LoVo (cell line): ENCODE measurements at places on chromosomes 2 and 18.

DNA sequence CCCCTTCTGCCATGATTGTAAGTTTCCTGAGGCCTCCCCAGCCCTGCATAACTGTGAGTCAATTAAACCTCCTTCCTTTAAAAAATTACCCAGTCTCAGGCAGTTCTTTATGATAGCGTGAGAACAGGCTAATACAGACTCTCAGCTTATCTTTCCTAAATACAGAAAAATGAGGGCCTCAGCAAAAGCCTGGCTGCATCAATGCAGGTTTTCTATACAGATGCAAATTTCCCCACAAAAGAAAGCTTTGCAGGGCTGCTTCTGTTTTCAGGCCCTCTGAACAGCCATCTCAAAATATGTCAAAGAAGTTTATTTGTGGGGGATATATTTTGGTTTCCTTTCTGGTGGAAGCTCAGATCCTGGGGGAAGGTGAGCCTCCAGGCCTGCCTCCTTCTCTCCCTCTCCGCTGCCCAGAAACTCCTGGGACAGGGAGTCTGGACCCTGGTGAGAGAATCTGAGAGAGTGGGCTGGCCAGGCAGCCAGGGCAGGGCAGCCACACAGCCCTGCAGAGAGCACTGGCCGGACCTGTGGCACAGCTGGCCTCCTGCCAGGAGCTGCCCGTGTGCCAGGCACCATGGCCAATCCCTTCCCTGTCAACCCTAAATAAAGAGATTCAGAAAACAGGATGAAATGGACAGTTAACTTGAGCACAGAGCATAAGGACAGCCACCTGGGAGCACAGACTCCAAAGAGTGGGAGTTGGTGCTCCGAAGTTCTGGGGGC is 21.6 kb upstream of the AGXT start:
- DNase-seq, result no peak

DNA sequence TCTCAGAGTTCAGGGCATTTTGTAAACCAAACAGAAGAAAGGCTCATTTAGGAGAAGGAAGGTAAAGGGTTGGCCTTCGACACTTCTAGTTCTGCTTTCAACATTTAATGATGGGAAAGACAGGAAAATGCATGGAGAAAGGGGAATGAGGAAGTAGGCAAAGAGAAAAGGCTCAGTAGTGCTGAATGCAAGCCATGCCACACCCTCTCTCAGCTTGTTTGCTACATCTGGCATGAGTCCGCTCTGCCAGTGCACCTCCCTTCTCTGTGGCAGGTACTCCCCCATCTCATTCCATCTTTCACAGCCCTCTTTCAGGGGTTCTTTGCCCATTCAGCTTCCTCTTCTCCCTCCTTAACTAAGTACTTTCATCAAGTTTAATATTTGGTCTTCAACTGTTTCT is 120.9 kb upstream of the ITGB6 start:
- peak; percentile 67 for DNase-seq

DNA sequence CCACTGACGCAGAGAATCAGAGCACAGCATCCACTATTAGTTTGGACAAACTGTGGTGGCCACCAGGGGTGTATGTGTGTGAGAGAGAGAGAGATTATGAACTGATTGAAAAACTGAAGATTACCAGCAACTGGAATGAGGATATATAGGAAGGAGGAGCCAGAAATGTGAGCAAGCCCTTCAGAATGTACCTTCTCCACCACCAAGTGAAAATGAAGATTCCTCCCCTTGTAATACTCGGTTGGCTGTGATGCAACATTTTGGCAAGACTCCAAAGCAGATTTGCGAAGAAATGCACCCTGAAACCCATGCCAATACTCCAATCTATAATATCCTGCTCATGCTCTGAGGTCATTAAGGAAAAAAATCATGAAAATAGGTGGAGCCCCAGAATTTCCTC is 121.2 kb upstream of the SLC35G4 start:
- DNase-seq, result no peak

DNA sequence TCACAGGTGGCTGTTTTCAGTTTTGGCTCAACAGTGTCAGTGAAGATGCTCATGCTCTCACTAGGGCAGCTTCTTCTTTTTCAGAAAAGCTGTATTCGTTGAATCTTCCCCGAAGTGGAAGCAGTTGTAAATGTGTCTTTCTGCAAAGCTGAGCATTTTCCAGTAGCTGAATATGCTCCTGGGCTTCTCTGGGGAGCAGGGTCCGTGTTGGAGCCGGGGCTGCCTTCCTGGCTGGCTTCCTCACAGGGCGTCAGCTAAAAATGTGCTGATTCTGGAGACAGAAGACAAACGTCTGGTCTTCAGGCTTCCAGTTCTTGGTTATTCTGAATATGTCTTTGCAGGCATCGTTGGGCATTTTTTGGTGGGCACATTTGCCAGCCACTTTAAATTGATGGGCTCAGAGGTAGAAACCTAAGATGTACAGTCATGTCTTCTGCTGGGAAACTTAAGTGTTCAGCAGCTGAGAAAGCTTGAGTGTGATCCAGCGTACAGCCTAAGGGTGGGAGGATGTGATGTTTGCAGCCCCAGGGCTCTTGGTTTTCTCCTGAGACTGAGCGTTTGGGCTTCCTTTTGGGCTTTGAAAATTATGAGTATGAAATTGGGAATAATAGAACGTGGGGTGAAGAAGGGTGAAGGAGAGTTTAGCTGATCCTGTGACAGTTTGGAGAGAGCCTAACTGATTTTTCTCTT is 19.0 kb downstream of the SETBP1 start:
- no peak for DNase-seq

GRCh38 chr2:196568506-196568905 is 71.0 kb upstream of the CCDC150 start:
- no peak for DNase-seq
